Activated CD4-positive, alpha-beta T cell treated with anti-CD3 and anti-CD28 coated beads, Interleukin-2, amount 50 U/mL, for 16 hours (primary cell): ENCODE measurements at places on chromosomes 13 and 19.

GRCh38 chr19:4232614-4233281 is 3.4 kb downstream of the EBI3 start:
- DNase-seq: no peak

DNA sequence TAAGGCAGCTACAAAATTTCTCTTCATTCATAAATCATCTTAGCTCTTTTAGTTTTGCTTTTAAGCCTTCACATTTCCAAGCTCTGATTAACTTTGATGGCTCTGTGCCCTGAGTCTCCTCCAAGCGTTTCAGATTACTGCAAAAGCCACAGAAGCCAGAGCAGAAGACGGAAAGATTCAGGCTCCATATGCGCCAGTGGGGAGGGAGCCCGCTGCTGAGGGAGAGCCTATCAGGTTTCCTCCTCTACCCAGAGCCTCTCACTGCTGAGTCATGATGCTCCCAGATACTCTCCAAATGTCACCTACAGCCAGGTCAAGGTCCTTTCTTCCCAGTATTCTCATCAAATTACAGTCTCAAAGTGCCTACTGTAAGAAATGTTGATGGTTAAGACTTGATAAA is 193.6 kb downstream of the RAP2A start:
- DNase-seq: no peak

GRCh38 chr13:101303521-101303920 is 112.8 kb downstream of the NALCN start:
- DNase-seq: no peak

DNA sequence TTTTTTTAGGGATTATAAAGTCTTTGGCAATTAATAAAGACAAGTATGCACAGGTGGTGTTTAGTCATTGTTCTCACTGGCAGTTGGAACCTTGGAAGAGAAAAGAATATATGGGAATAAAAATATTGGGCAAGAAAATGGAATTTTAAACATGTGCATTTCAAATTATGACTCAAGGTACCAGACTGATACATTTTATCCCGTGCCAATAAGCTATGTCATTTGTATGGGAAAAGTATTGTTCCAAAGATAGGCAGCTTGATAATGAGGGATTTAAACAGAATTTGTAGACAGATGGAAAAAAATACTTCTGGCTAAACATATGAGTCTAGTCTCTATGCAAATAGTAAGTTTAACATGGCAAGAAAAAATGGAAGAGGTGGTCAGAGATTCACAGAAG is 169.5 kb upstream of the UFM1 start:
- DNase-seq: no peak

DNA sequence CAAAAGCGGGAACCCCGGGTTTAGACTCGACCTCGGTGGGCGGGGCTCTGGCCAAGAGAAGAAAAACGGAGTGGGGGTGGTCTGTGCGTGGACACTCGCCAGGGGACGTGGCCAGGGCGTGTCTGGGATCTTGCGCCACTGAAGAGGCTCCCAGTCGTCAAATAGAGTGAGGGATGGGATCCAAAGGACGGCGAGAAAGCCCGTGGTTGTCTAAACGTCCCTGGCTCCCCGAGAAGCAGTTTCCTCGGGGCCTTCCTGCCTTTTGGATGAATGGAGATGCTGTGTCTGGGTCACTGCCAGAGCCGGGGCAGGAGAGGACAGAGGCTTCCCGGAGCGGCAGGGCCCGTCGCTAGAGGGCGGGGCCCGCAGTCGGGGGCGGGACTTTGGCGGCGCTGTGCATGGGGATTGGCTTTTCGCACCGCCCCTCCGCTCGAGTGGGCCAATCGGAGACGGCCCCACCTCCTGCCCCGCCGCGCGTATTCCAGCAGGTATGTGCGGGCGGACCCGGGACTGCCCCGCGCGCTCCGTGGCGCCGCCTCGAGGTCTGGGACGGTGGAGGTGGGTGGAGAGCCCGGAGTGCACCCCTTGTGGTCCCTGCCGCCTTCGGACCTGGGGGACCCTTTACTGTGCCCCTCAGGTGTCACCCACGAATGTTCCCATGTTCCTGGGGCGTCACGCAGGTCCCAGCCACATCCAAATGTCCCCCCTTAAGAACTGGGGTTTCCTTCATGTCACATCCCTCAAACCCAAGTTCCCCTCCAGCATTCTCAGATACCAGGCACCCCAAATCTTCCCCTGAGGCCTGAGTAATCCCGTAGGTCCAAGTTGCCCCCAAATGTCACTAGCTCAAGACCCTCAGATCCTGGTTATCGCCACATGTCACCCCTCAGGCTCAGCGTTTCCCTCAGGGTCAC is 38.3 kb downstream of the ZSWIM4 start:
- DNase-seq: peak; percentile 91

- DNase-seq: no peak
These were observed 115.1 kb downstream of the FGF9 start for GRCh38 chr13:21785990-21786389.

GRCh38 chr13:112580211-112580610 is 7.7 kb downstream of the TUBGCP3 start:
- no peak for DNase-seq

DNA sequence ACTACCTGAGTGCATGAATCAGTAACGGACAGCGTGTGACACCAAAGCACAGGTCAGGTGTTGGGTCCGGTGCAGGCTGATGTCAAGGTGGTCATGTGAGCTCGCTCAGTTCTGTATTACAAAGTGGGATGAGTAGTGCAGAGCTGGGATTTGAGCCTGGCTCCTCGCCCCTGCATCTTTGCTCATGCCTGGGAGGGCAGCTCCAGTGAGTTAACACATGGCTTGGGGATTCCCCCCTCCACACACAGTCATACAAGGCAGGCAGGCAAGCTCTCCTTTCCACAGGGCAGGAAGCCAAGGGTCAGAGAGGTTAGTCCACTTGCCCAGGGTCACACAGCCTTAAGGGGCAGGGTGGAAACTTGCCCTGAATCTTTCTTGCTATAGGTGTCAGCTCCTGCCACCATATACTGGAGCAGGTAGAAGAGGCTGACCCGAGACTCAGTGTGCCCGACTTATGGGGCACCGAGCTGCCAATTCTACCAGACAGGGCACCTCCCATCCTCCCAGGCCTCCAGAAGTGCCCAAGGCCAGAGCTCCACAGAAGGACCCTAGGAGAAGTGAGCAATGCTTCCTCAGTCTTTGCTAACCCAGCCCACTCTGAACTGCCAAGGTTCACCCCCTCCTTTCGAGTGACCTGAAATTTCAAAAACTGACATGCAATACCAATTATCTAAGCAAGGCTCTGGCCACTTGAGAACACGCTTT is 35.4 kb downstream of the ZNF787 start:
- no peak for DNase-seq

DNA sequence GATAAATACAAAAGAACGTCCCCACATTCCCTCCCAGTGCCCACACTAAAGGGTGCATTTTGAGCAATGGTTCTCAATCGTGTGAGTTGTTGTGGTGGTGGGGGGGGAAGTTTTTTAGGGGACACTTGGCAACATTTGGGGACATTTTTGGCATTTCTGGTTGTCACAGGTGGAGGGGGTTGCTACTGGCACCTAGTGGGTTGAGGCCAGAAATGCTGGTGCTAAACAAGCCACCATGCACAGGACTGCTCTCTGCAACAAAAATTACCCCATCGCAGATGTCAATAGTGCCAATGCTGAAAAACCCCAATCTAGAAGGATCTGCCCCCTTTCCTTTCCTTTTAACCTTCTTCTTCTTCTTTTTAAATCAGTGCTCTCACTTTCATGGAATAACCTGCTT is 453.3 kb downstream of the TSHZ3 start:
- no peak for DNase-seq

DNA sequence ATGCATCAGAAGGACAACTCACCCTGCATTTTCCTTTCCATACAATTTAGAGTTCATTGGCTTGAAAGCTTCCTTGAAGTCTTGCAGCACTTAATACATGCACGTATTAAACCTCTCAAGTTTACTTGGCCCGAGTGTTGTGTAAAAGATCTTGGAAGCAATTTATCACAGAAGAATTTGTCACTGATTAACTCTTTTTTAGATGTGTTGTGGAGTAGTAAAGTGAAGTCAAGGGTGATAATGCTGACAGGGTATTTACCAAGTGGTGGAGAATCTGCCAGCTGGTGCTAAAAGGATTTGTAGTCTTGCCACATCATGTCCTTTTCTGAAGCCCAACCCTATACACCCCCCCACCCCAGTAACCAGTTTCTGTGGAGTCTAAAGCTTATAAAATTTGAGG is 421.0 kb upstream of the MIR17HG start:
- DNase-seq: no peak

DNA sequence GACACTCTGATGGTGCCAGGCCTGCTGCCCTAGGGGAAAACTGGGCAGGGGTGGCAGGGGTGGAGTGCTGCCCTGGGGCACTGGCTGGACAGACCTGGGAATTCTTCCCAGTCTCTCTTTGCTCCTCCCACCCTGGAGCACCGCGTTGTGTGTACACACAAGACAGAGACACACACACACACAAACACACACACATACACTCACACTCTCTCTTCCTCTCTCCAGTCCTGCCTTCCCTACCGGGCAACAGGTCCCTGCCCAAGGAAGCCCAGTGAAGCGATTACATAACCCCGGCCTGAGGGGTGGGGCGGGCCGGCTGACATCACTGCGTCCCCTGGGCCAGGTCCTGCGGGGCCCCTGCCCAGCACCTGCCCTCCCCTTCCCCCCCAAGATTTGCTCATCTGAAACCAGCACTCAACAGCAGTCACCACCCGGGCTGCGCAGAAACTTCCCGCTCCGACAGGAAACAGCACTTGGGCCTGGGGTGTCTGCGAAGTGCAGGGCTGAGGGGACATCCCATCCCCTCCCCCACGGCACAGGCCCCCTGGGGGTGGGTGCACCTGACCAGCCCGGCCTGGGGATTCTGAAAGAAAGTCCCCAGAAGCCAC is 1.2 kb downstream of the MKNK2 start:
- DNase-seq: peak; percentile 70

DNA sequence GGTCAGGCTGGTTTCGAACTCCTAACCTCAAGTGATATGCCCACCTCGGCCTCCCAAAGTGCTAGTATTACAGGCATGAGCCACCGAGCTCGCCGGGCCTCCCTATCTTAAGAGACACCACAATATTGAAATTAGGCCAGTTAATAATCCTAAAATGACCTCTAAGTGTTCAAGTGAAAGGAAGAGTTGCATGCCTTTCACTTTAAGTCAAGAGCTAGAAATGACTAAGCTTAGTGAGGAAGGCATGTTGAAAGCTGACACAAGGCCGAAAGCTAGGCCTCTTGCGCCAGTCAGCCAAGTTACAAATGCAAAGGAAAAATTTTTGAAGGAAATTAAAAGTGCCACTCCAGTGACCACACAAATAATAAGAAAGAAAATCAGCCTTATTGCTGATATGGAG is 144.5 kb upstream of the FNDC3A start:
- DNase-seq: peak; percentile 63

GRCh38 chr13:68888832-68889231 is 1218.8 kb upstream of the ATXN8OS start:
- no peak for DNase-seq

- DNase-seq: no peak
These were observed 2.3 kb downstream of the HTR2A start for GRCh38 chr13:46894568-46894967.
